ENCODE measurements at places on chromosomes 1 and 21.

DNA sequence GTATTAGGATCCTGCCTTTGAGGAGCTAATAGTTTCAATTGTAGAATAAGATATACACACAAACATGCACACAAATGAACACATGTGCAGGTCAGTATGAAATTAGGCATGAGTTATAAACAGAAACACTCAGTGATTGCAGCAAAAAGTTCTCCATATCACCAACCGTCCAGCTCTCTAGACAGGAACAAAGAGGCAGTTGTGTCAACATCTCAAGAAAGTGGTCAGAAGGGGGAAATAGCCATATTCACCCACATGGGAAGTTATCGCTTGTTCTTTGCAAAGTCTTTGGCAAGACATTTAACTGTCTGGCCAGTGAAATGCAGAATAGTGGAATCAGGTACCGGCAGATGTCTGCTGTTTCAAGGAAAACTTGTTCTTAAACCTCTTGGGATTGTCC is 29.4 kb upstream of the PIGC start:
- DNase-seq, result no peak

DNA sequence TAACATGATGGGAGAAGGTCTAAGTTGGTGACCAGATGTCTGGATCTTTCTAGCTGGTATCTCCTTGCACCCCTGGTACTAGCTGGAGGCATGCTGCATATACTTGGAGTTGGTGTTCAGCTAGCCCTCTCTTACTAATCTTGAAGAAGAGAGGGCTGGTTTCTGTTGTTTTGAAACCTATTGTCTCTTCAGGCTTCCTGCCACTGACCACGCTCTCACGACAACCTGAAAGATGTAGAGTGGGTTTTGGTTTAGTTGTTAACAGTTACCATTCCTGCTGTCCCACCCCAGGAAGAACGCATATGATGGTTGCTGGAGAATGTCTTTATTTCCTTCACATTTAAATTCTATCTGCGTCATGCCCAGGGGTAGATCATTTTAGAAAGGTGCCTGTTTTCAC is 3.6 kb downstream of the MAN1C1 start:
- no peak for DNase-seq

GRCh38 chr1:19655718-19656080 is 9.0 kb upstream of the HTR6 start:
- DNase-seq, result no peak

DNA sequence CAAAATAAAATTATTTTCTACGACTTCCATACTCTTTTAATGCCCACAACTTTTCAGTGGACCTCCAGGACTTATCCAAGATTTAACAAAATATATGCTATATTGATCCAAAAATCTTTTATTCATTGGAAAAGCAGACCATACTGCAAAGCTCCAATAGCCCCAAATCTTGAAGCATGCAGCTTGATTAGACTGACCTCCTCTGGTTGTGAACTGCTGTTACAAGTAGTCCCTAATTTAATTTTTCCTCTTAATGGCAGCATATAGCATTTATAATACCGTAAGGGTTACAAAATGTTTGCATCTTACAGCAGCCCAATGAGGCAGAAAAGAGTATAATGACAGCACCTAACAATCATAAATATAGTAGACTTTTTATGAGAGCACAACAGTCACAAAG is 49.8 kb downstream of the TPR start:
- no peak for DNase-seq

- peak; percentile 33 for DNase-seq
Observed at GRCh38 chr1:182608845-182609610, 4.8 kb upstream of the RGS16 start.

- DNase-seq, result no peak
Observed at GRCh38 chr1:42691157-42691498, 8.9 kb downstream of the YBX1 start.

GRCh38 chr1:110370827-110371226 is 20.0 kb downstream of the SLC16A4 start:
- no peak for DNase-seq

DNA sequence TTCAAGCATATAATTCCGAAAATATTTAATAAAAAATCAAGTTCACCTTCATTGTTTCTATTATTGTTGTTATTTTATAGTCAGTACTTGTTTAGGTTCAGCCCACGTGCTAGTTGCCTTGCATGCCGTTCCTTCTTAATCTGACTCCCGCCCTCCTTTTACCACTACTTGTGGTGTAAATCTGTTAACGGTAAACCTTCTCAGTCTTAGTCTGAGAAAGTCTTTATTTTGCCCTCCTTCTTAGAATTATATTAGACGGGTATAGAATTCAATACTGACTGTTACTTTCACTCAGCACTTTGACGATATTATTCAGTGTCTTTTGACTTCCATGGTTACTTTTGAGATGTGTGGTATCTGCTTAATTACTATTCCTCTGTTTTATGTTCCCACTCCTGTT is 104.8 kb downstream of the RGL1 start:
- DNase-seq, result no peak

- DNase-seq, result no peak
Observed at GRCh38 chr1:205365945-205366463, 9.3 kb upstream of the KLHDC8A start.

- DNase-seq, result no peak
Observed at GRCh38 chr21:45074818-45075595, 627 bp downstream of the ADARB1 start.

DNA sequence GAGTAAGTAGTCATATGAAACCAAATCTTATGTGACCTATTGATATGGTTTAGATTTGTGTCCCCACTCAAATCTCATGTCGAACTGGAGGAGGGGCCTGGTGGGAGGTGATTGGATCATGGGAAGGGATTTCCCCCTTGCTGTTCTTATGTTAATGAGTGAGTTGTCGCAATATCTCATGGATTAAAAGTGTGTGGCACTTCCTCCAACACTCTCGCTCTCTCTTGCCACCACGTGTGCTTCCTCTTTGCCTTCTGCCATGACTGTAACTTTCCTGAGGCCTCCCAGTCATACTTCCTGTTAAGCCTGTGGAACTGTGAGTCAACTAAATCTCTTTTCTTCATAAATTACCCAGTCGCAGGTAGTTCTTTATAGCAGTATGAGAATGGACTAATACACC is 241.2 kb downstream of the RGS7 start:
- no peak for DNase-seq

GRCh38 chr1:209850342-209850979 is 22.7 kb downstream of the UTP25 start:
- DNase-seq, result no peak

DNA sequence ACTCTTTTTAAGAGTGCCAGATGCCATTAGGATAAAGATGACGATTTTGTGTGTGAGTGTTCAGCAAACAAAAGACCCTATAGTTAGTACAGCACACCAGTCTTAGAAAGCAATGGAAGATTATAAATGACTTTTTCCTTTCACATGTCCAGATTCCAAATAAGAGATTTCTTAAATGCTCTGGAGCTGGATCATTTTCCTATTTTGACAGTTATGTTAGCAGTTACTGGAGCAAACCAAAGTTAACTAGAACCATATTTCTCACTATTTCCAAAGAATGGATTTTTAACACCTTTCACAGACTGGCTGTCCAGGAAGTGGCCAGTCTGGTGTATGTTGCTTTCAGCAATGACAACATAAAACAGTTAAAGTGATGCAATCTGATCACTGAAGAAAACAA is 905.8 kb upstream of the ADGRL2 start:
- no peak for DNase-seq

DNA sequence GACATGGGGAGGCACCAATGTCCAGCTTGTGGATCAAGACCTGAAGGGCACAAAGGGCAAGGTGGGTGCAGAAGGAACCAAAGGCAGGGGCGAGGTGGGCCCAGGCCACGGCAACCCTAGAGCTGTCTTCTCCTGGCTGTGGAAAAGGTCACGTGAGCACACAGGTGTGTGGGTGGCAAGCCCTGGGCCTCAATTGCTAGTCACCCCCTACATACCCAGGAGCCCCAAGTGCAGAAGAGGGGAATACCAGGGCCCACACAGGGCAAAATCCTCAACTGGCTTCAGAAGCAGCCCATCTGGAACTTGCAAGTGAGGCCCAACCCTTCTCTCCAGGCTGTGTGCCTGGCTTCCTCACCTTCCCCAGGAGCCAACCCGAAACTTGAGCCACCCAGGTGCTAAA is 25.6 kb downstream of the ZBTB17 start:
- DNase-seq, result no peak

- DNase-seq, result no peak
Observed at GRCh38 chr1:246897302-246897701, 34.4 kb downstream of the AHCTF1 start.

DNA sequence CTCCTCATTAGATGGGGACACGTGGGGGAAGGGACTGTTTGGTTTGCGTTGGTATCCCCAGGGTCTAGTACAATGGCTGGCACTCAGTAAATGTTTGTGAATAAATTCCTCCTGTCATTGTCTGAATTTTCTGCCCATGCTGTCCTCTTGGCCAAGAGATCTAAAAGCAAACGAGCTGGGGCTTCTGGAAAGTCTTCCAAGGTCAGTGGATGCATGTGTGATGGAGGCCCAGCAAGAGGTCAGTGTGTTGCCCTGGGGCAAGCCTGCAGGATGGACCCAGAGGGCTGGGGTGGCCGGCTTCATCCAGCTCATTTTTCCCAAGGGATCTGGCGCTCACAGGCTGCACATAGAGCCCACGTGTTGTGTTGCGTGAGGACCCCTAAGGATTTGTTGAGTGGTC is 30.0 kb upstream of the JUN start:
- no peak for DNase-seq

DNA sequence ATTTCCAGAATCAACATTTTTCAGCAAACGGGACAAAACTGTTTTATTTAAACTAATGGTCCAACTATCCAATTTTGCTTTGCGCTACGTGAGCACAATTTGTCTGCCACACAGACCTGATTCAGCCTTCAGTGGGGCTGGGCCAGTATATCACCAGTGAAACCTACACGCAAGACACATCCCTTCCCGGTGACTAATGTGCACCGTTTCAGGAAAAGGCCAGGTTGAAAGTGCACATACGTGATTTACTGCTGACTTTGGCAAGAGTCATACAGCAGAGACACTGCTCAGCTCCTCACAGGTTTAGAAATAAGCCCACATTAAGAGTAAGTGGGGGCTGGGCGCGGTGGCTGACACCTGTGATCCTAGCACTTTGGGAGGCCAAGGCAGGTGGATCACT is 5.1 kb upstream of the TMEM51 start:
- no peak for DNase-seq

DNA sequence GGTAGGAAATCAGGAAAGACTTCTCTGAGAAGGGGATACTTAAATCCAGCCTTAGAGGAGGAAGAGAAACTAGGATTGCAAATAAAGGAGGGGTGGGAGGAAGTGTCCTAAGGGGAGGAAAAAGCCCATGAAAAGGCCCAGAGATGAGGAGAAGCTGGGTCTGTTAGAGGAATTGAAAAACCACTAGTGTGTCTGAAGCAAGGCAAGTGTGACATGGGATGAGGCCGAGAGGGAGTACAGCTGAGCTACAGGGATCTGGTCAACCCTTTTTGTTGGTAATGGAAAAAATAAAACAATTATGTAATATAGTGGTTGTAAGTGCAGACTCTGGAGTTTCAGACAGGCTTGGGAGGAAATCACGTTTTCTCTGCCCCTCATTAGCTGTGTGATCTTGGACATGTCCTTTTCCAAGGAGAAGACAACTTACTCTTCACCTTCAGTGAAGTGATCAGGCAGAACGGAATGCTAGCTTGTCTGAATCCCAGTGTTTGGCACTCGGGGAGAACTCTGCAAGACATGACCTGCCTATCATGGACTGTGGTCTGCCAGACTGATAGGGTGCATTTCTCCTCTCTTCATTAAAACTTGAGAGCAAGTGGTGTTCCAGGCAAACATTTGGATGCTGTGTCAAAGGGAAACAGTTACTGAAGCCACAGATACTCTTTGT is 7.4 kb upstream of the S100A10 start:
- DNase-seq, result no peak

DNA sequence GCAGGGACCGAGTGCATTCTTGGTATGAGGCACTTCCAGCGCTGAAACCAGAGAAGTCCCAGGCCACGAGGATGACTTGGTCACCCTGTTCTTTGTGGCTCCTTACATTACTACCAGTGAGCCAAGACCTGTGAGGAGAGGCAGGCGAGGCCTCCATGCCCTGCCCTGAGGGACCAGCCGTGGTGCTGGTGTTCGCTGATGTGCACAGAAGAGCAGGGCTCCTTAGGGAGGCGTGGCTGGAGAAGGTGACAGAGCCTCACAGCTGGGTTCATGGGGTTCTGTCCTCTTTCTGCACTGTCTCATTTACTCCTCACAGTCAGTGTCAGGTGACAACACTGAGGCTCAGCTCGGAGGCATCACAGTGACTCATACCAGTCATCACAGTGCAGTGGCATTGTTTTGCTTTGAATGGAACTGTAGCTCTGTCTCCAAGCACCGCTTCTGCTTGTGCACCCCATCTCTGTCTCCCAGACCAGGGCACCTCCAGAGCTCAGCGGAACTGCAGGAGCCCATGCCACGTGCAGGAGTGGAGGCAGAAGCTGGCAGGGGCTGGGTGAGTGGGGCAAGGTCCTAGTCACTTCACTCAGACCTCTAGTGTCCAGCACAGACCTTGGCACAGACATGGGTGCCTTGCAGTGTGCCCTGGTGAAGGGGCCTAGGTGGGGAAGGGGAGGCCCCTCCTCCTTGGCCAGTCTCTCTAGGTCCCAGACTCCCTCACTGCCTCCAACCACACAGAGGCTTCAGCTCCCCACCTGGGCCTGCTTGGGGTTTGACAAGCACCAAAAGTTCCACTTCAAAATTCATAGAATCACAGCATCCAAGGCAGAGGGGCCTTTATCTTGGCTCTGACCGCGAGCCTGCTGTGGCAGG is 310.9 kb downstream of the MATN1 start:
- DNase-seq, result no peak

- DNase-seq, result peak; percentile 73
Observed at GRCh38 chr1:26853156-26853555, 9.8 kb upstream of the SFN start.

- no peak for DNase-seq
Observed at GRCh38 chr1:168513656-168514404, 30.0 kb downstream of the XCL2 start.

DNA sequence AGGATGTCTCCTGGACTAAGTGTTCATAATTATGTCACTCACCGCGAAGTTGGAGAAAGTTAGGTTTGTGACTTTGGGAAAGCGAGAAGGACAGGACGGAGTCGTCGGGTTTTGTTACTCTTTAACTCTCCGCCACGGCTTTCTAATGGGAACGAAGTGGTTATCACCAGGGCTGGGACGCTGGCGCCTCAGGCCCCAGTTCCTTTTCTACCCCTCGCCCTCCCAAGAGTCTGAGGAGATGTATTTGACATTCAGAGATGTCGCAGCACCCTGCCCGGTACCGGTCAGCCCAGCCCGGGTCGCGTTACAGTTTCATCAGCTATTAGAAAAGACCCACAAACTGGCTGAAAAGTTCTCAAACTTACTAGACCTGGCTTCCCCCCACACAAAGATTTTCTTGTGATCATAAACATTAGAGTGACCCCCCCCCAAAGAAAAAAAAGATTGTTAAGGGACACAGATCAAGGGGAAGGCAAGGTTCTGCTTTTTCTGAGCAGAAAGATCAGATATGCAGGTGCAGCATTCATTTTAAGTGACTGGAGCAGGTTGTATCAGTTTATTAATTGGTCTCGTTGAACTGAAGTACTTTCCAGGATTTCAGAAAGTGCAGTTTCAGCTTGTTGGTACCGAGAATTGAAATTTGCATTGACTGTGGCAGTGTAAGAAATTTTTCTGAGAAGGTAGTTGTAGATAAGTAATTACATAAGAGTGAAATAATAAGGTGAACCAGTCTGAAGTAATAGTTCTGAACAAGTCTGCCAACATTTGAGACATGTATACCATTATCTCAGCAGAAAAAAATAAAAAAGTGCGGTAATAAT is 859 bp upstream of the ZBTB18 start:
- no peak for DNase-seq

Data from right forelimb (tissue), 1 donor.